H4 (cell line): ENCODE measurements at places on chromosomes 6 and 20. TPM values are rescaled to one million over a fixed set of nuclear protein-coding genes. Genes with fewer than 3 reads are reported as not detected.

The BFSP1 gene
- total RNA-seq = 8.2 and 12.3 TPM in 2 replicates

The TUBB2B gene
- total RNA-seq = 5.1 and 6.6 TPM in 2 replicates

The RTF2 gene
- total RNA-seq = 70.0 and 71.4 TPM in 2 replicates

The TSPYL4 gene
- 5.8 and 6.3 TPM in 2 replicates for total RNA-seq

- DNase-seq = no peak
Observed at GRCh38 chr6:99093456-99094190, 145.9 kb upstream of the FBXL4 start.

DNA sequence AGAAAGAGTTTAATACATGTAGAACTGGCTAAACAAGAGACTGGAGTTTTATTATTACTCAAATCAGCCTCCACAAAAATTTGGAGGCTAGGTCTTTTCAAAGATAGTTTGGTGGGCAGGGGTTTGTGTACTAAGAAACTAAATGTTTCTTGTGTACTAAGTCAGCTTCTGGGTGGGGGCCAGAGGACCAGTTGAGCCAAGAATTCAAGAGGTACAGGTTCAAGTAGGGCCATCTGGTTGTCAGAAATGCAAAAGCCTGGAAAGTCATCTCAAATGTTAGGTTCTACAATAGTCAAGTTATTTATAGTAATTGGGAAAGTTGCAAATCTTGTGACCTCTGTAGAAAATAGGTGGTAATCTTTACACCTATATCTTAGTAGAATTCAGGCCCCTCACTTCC is 51.7 kb downstream of the CEP43 start:
- DNase-seq = no peak

DNA sequence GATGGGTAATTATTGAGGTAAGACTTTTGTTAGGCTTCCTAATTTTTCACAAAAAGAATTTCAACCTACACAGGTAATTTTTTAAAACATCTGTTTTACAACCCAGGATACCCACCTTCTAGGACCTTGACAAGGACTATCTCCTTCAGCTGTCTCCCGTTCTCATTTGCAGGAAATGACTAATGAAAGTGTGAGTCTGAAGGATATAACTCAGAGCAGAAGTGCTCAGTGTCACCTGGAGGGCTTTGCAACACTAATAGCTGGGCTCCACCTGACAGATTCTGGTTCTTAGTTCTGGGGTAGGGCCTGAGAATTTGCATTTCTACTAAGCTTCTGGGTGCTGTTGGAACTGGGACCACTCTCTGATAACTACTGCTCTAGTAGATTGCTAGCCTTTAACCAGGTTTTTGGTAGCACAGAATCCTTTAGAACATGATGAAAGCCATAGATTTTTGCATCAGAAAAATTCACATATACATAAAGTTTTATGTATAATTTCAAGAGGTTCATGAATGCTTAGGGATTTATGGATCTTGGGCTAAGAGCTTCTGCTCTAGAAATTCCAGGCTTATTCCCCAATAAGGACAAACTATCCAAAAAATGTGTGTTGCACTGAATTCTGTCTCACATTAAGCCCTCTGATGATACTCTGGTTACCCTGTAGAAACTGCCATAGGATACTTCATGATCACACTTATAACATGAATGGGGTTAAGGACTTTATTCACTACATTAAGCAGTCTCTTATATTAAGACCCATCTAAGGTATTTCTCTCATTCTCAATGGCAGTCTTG is 30.3 kb downstream of the AK9 start:
- DNase-seq = no peak

DNA sequence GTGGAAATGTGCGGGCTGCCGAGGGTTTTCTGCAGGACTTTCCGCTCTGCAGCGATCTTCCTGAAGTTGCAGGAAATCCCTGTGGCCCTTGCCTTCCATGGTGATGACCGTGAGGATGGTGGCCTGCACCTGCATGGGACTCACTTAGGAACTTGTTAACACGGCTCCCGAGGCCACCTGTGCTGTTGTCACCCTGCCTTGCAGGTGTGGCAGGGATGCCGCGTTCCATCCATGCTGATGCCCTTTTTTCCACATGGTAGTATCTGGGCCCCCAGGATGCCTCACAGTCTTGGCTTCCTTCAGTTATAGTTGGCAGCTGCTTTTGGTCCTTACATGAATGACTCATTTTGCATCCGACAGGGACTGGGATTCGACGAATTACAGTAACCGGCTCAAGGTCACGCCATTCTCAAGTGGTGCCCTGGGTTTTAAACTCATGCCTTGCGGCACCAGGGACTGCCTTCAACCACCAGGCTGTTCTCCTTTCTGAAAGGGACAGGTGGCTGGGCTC is 37.2 kb downstream of the SYNJ2 start:
- DNase-seq = peak; percentile 54

DNA sequence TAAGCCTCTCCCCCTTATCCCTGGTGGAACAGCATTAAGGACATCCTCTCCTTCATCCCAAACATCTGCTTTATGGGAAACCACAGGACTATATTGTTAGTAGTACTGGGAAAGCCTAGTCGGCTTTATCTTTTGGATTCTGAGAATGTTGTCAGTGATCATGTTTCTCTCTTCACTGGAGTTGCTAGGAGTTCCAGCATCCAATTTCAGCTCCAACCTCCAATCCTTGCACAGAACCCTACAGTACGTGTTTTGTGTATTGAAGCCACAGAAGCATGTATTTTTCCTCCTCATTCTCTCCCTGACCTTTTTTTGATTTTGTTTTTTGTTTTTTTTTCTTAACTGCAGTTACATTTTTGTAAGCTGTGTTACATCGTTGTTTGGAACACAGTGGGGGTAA is 84.0 kb downstream of the PHACTR3 start:
- no peak for DNase-seq

GRCh38 chr6:41966961-41967311 is 25.3 kb upstream of the CCND3 start:
- peak; percentile 89 for DNase-seq

GRCh38 chr6:10201606-10202510 is 213.0 kb downstream of the TFAP2A start:
- DNase-seq = no peak

DNA sequence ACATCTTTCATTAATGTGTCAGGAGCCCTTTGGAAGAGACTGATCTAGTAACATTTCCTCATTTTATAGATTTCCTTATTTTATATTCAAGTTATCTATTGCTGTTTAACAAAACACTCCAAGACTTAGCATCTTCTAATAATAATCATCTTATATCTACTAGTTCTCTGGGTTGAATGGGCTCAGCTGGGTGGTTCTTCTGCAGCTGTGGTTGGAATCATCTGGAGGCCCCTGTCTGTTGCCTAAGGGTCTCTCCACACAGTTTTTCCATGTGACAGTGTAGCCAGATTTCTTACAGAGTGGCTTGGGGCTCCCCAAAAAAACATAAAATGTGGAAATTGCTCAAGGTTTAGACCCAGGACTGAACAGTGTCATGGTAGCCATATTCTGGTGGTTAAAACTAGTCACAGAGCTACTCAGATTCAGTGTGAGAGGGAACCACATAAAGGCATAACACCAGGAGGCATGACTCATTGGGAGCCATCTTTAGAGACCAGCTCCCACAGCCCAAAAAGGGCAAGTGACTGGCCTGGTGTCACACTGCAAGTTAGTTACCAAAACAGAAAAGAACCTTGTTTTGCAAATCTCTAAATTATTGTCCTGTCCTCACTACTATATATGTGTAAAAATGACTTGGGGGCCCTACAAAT is 11.5 kb downstream of the SLC2A10 start:
- no peak for DNase-seq

DNA sequence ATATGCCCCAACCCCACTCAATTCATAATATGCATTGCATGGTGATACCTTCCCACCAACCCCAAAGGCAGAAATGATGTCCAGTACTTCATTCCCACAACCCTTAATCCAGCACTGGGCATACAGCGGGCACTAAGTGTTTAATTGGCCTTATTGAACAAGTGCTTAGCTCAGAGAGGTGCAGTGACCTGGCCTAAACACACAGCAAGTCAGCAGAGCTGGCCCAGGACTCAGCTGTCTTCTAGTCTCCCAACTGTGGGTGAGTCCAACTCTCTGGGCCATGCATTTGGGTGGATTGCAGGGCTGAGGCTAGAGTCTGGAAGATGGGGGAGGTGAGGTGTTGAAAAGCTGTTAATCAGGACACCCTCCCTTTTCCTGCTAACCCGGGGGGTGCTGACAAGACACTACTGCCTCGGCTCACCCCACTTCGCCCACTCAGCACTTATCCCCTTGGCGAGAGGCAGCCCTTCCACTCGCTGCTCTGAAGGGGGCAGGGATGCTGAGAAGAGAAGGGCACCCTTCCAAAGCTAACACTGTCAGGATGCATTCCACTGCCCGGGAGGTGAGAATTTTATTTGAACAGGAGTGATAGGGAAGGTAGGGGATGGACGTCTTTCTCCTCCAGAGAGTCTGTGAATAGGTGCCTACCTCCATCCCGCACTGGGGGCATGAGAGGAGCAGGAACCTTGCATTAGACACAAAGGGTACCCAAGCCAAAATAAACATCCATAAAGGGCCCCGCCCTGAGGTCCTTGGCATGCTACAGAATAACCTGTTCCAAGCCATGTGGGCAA is 14.2 kb downstream of the KCNK5 start:
- no peak for DNase-seq

DNA sequence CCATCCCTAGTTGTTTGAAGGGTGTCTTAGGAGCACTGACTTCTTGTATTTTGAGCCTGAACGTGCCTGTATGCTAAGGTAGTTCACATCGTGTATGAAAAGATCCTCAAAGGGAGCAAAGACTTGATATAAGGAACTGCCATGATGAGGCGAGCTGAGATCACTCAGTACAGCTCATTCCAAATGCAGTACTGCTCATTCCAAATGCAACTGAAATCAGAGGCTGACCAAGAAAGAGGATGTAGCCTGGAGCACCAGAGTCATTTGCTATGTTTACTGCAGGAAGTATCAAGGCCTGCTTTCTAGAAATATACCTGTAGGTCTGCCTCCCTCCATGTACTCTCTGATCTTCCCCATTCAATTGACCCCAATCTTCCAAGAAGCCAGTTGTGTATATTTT is 832.2 kb downstream of the EYS start:
- DNase-seq = no peak

GRCh38 chr6:18277237-18278006 is 13.1 kb upstream of the DEK start:
- DNase-seq = no peak

GRCh38 chr6:19052219-19052618 is 665.1 kb downstream of the RNF144B start:
- no peak for DNase-seq

DNA sequence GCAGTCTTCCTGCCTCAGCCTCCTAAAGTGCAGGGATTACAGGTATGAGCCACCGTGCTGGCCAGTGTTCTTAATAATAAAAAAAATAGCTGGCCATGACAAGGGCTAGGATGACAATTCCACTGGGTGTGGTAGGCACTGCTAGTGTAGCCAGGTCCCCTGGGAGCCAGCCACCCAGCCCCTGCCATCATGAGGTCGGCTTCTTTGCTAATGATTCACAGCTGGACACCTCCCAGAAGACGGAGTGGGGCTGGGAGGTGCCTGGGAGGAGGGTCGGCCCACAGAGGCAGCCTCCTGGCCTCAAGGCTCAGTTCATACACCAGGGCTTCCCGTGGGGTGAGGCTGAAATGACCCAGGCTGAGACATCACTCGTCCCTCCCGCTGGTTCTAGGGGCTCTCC is 230.4 kb downstream of the TAF4 start:
- DNase-seq = no peak
